ENCODE measurements at places on chromosomes 11 and 22. TPM values are rescaled to one million over a fixed set of nuclear protein-coding genes. Genes with fewer than 3 reads are reported as not detected.

PDE3B gene
- 1.2 TPM for total RNA-seq

OR51E2 gene
- total RNA-seq: not detected

TRIM21 gene
- total RNA-seq: 21.5 TPM

FRMD8 gene
- 41.7 TPM for total RNA-seq

FAM83F gene
- 0.20 TPM for total RNA-seq

SCN2B gene
- 0.27 TPM for total RNA-seq

OR10S1 gene
- not detected for total RNA-seq

PRG3 gene
- total RNA-seq: not detected

RFPL2 gene
- total RNA-seq: not detected

NXPE1 gene
- total RNA-seq: 1.0 TPM

CSTPP1 gene
- total RNA-seq: 20.3 TPM

KDM4E gene
- not detected for total RNA-seq

GRCh38 chr22:20267441-20268278, 458 bp downstream of the RTN4R start:
- DNase-seq: no peak

- DNase-seq: no peak
These were observed 624.9 kb downstream of the ETS1 start for GRCh38 chr11:127962416-127962815.

DNA sequence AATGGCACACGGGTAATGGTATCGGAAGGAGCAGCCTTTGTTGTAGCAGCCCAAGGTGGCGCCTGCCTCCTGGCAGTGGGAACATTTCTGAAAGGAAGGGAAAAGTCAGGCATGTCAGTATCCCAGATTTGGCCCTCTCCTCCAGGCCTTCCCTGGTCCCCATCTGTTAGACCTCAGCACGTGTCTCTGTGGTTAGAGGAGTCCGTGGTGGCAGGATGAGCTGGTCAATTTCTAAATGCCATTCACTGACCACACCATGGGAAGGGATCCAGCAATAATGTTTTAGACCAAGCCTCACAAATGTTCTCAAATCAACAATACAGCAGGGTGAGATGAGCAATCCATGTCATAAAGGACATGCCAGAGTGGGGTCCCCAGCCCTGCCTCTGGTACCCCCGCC, 49.0 kb upstream of the CYP2D6 start:
- no peak for DNase-seq

DNA sequence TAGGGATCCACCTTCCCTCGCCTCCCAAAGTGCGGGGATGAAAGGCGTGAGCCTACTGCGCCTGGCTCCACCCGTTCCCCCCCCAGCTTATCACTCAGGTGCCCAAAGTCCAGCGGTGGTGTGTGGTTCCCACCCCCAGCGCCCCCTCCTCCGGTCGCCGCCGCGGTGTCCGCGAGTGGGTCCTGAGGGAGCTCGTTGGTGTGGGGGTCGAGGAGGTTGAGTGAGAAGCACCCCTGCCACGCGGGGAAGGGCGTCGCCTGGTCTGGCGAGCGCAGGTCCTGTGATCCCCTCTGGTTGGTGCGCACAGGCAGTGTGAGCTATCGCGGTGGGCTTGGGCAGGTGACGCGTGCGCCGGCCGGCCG, 3900.6 kb upstream of the OR11H1 start:
- DNase-seq: no peak

GRCh38 chr22:50014053-50014501, 1.5 kb upstream of the IL17REL start:
- no peak for DNase-seq

GRCh38 chr22:36332623-36333332, 55.0 kb downstream of the MYH9 start:
- DNase-seq: no peak

- DNase-seq: peak; percentile 97
These were observed at the start of gene ZBED5 for GRCh38 chr11:10857709-10858438. Gene ZBED5, minus strand, starts transcription at chr11:10858053. Its CDS starts 3,108 bp downstream, at chr11:10854945.

- peak; percentile 84 for DNase-seq
These were observed 1.0 kb downstream of the VWCE start for GRCh38 chr11:61293867-61294716.

GRCh38 chr11:46277622-46278386, at the start of gene CREB3L1:
Gene CREB3L1, plus strand, starts transcription at chr11:46277662. Its CDS starts 450 bp downstream, at chr11:46278112.
- peak; percentile 66 for DNase-seq

DNA sequence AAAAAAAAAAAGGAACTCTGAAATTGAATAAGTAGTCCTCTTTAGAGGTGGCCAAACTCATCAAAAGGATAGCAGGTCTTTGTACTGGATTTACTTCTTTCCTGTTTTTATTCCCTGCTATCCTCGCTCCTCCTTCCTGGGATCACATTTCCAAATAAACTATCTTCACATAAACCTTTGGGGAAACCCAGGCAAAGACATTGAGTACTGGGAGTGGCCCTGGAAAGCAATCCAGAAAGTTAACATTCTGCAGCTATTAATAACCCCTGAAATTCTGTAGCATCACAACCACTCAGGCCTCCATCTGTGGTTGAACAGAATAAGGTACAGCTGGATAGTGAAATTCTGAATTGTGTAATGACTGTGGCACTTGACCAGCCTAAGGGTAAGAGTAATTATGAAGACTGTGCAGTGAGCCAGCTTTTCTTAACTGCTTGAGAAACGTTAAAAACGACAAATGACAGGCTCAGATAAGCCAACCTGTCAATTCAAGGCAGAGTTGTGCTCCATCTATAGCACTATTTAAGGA, 58.8 kb downstream of the ISX start:
- no peak for DNase-seq

- DNase-seq: no peak
These were observed 116.1 kb downstream of the CCDC34 start for GRCh38 chr11:27246925-27247324.

Measured in ovary (tissue), 10 donors.